Hematopoietic multipotent progenitor cell (in vitro differentiated cells): ENCODE measurements at places on chromosomes 12 and 14.

DNA sequence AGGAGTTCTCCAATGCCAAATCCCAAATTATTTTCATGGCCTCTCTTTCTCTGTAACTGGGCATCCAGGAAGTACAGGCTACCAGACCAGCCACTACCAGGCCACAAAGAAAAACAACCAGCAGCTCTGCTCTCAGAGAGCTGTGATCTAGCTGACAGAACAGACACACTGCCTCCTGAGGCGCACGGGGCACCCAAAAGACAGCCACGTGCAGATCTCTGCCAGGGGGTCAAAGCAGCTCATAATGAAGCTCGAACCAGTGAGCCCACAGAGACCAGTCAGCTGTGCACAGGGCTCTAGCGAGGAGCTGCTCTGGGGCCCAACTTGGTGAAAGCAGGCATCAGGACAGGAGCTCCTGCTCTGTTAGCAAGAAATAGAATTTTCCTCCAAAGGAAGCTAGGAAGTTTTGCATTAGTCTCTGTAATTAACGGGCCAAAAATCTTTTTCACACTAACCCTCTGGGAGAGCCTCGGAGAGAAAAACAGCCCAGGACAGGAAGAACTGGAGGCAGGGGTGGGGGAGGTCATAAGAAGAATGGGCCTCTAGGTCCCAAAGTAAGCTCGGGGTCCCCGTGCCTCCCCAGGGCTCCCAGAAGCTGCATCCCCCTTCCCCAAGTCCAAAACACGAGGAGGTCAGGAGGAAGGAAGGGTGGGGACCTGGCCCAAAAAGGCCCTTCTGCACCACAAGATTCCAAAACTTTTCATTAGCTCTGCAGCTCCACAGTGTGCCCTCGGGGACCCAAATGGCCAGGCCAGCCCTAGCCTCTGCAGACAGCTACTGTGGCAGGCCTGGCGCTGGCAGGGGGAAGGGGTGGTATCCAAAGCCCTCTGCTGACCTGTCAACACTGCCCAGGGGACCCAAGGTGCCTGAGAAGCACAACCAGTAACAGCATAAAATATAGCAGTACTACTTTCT, 30.2 kb downstream of the ACTN1 start:
- DNase-seq, result no peak

GRCh38 chr12:32757157-32757556, 1.5 kb upstream of the YARS2 start:
- no peak for DNase-seq

DNA sequence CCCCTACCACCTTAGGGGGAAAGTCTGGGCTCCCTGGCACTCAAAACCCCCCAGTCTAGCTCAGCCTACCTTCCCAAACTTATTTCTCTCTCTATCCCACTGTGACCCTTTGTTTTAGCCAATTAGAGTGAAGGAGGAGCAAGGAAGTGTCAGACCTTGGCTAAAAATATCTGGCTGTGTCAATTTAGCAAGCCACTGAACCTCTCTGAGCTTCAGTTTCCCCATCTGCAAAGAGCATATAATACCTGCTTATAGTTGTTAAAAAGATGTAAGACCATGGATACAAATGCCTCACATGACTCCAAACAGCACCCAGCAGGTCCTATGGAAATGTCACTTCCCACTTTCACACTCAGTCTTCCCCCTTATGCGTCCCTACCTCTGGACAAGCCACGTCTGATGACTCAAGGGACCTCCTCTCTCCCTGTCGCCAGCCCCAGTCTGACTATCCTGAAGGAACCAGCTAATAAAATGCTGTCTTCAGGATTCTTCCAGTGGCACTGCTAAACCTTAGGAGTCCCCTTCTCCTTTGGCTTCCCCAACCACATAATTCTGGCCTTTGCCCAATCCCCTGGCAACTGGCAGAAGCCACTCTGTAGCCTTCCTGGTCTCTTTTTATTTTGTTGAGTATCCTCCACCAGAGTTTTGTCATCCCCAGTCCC, 19.3 kb downstream of the FOXN3 start:
- DNase-seq, result no peak

DNA sequence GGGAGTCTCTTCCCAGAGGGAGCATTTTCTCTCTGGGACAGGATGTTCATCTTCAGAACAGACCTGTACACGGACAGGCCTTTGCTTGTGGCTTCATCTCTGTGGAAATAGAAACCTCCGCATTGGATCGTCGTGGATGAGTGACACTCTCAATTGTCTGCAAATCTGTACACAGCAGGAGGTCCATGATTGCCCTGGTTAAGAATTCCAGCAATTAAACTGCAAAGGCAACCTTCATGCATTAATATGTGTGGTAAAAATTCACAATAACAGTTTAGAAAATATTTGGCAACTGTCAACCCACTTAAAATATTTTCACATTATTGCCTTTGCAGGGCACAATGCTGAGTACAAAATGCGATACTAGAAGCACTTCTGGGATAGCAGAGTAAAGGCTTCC, 149.8 kb upstream of the SFSWAP start:
- no peak for DNase-seq

GRCh38 chr14:51822499-51822898, 37.9 kb upstream of the GNG2 start:
- no peak for DNase-seq

DNA sequence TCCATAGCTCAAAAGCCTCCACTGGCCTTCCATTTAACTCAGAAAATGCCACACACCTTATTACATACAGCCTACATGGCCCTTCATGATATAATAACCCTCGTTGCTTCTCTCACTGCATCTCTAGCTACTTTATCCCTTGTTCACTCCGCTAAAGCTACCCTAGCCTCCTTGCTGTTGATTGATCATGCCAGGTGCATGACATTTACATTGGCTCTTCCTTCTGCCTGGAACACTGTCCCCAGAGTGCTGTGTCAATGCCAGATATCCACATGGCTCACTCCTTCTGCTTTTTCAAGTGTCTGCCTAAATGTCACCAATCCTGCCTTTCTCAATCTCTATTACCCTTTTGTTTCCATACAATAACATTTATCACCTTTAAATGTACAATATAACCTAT, 58.3 kb downstream of the CAND1 start:
- DNase-seq, result no peak

GRCh38 chr12:88417531-88417930, 162.7 kb downstream of the KITLG start:
- no peak for DNase-seq

DNA sequence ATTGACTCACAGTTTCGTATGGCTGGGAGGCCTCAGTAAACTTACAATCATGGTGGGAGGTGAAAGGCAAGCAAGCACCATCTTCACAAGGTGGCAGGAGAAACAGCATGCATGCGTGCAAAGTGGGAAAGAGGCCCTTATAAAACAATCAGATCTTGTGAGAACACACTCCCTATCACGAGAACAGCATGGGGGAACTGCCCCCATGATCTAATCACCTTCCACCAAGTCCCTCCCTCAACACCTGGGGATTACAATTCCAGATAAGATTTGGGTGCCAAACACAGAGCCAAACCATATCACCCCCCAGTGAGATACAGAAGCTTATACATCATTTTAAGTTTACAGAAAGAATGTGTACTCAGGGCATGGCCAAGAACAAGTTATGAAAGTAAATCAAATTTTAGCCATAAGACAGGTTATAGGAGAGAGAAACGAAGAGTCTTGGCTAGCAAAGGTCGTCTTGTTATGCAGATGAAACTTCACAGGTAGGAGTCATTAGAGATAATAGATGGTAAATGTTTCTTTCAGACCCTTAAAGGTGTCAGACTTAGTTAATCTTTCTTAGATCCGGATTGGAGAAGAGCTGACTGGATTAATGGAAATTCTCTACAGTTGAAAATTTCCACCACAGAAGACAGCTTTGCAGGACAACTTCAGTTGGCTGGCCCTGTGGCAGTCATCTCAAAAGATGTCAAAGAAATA, 79.8 kb upstream of the SEL1L start:
- no peak for DNase-seq

- DNase-seq, result no peak
These were observed 60.6 kb downstream of the LGMN start for GRCh38 chr14:92687681-92688433.
